Esophagus squamous epithelium (tissue), 5 donors: ENCODE measurements at places on chromosomes 3 and 15.

- no peak for DNase-seq
Measured at GRCh38 chr3:71515636-71516365, 67.7 kb downstream of the FOXP1 start.

DNA sequence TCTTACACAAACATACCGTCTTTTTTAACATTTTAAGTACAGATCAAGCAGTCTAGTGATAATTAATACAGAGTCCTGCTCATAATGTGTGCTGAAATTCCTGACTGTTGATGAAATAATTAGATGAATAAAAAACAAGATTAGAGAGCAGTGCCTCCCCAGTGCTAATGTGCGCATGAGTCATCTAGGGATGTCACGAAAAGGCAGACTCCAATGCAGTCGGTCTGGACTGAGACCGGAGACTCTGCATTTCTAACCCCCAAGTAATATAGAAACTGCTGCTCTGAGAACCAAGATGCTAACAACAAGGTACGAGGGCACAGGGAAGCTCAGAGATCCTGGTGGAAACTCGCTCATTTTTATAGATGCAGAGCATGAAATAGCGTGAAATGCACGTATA lies 61.4 kb downstream of the COL8A1 start:
- no peak for DNase-seq

DNA sequence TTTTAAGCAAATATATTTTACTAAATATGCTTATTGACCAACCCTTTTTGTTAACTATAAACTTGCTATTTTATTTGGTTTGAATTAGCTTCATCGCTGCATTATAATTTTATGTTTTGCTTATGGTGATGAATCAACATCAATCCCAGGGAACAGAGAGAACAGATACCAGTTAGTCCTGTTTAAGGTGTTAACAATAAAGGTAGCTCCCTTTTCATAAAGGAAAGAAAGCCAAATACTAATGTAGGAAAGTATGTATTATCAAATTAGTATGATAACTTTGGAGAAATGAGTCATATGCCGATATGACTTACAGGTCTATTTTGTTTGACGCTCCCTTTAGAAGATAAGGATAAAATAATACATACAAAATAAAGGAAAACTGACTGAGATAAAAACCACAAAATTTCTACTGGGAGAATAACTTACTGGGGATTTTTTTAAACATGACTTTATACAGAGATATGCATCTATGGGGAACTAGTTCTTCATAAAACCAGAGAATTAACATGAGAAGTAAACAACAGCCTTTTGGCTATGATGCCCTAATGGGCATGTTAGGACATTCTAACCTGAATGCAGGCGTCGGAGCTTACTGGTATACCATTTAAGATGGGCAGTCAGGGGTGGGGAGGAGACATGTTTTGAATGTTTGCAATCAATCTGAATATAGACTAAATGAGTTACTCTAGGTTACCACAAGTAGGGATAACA lies 4.5 kb downstream of the OR5K2 start:
- DNase-seq = no peak

GRCh38 chr15:60788692-60789103 lies 309.8 kb upstream of the ICE2 start:
- no peak for DNase-seq

DNA sequence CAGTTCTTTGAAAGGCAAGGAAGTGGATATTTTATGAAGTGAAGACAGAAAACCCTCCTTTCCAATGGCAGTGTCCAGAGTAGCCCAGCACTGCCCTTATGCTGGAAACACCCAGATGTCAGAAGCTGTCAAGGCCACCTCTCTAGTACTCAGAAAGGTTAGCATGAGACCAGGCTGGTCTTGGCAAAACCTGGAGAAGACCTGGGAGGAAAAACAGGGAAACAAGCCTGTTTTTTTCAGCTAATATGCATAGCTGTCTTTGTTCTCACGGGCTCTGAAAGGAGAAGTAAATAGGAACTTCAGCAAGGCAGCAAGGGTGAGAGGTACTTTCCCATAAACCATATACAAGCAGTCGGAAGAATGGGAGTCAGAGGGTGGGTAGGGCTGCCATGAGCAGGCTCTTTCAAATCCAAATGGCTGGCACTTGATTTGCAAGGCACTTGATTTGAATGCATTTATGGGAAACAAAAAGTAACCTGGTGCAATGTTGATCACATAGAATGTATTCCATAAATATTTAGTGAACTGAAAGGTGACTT lies 55.8 kb downstream of the HEG1 start:
- no peak for DNase-seq

DNA sequence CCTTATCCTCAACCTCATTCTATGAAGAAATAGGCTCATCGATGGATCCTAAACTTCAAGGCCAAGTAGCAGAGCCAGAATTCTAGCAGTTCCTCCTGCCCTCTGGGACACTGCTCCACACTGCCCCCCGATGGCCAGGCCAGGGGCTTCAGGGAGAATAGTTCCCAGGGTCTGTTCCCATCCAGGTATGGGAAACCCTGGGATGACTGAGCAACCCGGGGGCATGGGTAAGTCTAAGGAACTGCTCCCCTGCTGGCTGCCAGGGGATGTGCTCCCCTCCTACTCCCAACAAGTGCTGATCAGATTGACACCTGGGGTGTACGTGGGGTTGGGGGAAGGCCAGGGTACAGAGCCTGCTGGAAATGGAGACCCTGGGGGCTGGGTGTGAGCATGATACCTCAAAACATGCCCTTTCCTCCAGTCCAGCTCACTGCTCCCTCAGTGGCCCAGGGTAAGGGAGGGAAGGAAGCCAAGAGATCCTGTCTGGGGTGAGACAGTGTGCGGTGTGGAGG lies 7.6 kb downstream of the ULK3 start:
- DNase-seq = no peak

DNA sequence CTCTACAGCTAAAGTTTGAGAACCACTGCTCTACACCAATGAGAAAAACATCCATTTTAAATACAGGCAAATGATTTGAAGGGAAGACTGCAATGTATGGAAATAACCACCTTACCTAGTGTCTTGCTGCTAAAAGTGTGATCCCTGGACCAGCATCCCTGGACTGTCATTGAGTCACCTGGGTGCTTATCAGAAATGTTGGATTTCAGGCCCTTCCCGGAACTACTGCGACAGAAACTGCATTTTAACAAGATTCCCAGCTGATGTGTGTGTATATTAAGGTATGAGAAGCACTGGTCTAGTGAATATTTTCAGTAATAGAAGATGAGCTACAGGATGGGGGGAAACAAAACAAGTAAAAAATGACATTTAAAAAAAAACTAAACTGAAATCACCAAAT lies 324.1 kb downstream of the MECOM start:
- no peak for DNase-seq

GRCh38 chr3:39808467-39809180 lies 785 bp upstream of the MYRIP start:
- DNase-seq = peak; percentile 0

- DNase-seq = no peak
Measured at GRCh38 chr3:21484057-21484827, 266.8 kb downstream of the ZNF385D start.

DNA sequence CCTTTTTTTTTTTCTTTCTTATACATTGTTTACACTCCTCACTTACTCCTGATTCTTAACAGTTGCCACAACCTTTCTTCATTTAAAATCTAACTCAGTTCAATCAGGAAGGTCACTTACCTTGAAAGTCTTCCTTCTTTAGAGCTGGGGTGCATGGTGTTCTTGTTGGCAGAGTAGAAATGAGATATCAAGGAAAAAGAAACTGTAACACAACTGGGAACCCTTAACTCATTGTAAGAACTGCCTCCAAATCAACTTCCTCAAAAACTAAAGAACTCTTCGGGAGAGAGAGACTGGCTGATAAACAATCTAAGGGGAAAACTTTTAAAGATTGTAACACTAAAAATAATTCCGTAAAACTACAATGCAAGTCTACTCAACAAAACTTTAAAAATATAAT lies 1.4 kb upstream of the APPL1 start:
- DNase-seq = no peak

DNA sequence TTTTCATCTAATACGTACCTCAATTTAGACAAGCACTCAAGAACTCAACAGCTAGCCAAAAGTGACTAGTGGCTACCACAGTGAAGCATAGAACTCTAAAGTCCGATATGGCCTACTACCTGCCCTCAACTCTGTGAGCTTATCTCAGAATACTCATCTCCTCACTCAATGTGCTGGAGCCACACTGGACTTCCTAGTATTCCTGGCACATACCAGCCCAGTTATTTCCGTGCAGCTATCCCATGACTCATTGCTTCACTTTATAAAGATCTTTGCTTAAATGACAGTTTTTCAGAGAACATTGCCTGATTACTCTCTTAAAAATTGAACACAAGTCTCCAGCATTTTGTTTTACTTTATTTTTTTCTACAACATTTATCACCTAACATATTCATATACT lies 524.7 kb downstream of the PYDC2 start:
- no peak for DNase-seq

- DNase-seq = no peak
Measured at GRCh38 chr15:67161412-67161811, 93.0 kb downstream of the AAGAB start.
